ENCODE measurements at places on chromosomes 6 and 20.
A peak's percentile ranks its signal among the peaks of the same experiment; 100 is the strongest.

- DNase-seq = no peak
Observed at GRCh38 chr20:40329321-40329720, 359.7 kb downstream of the MAFB start.

DNA sequence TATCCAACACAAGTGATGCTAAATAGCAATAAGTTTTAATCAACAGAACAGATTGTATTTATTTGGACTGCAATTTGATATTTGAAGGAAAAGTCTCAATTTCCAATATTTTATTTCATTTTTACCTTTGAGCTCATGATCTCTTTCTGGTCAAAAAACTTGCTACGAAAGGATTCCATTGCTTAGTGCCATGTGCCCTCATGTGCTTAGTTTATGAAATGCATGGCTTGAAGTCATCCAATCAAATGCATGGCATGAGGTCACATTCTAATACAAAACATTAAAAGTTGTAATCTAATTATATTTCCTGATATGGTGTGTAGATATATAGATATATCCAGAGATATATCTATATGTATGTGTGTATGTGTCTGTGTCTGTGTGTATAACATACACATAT is 321.2 kb upstream of the ADGRB3 start:
- DNase-seq = no peak

DNA sequence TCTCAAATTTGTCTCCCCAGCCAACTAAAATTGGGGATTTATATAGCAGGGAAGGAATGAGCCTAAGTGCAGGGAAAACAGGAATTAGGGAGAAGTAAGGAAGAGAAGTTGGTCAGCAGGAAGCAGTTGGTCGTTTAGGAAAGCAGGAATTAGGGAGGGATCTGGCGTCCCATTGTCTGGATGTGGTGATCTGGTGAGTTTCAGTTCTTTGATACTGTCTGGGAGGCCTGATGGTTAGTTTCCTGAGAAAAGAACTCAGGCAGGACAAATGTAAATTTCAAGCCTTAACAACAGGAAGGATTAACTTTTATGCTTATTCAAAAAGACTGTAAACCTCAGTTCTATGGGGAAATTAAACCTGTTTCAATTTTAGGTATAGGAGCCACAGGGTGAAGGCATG is 116.2 kb upstream of the PRL start:
- no peak for DNase-seq

DNA sequence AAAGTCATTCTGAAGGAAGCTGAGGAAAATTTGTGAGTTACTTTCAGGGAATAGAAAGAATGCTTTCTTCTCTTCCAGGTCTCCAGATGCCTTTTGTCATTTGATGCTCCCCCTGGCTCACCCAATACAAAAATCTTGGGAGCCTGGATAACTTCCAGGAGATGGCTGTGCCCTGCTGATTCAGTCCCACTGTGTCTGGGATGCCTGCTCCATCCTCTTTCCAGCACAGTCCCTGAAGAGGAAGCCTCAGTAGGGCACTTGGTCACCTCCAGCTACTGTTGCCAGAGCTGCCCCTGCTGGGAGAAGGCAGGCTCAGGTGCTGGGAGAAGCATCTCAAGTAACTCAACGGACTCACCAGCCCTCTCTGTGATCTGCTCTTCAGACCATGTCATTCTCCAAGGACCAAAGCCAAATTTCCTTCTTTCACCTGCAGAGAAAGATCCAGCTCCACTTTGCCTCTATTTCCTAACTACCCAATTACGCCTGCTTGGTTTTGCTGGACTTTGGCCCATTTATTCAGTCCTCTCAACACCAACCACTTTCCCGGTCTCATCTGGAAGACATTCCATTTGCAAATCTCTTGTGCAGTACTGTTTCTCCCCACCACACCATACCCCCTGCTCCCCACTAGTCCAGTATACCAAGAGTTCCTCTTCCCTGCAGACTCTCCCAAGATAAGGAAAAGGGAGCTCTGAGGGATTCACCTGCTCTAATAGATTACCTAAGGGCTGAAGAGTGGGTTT is 53.3 kb downstream of the SLC23A2 start:
- no peak for DNase-seq

GRCh38 chr6:4128748-4129147 is 6.6 kb downstream of the ECI2 start:
- no peak for DNase-seq

GRCh38 chr20:42097741-42098140 is 479.6 kb upstream of the CHD6 start:
- DNase-seq = no peak

DNA sequence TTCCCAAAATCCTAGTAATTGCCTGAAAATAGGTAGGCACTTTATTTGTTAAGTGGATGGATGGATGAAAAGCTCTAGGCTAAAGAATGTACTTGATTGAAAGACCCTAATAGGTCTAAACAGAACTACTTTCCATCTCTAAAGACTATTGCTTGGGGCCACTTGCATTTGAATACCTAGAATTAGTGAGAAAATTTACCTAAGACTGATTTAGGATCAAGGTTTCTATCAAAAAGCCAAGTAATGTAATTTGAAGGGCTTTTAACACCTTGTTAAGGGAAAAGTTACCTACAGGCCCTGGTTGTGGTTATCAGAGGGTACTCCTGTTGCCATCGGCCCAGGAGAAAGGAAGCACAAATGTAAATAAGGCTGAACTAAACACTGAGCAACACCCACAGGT is 580.7 kb downstream of the LMBRD1 start:
- no peak for DNase-seq

- DNase-seq = no peak
Observed at GRCh38 chr6:35893246-35893645, 27.7 kb downstream of the SRPK1 start.

- DNase-seq = no peak
Observed at GRCh38 chr20:54468082-54468481, 7.3 kb upstream of the DOK5 start.

DNA sequence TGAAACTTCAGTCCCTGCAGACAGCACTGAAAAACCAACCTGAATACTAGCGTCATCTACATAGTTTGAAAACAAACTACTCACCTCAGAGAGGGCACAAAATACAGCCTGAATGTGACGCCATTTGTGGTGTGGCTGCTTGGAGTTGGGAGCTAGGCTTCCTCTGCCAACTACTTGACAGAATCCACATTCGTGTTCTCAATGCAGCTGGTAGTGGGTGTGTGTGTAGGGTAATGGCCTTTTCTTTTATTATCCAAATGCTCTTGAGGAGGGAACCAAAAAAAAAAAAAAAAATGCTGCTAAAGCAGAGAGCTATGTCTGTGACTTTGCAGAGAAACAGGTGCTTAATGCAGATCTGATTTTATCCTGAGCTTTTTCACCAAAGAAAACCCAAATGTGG is 207.8 kb downstream of the OTOR start:
- no peak for DNase-seq

GRCh38 chr6:142195862-142196541 is 48.9 kb downstream of the VTA1 start:
- DNase-seq = no peak

GRCh38 chr6:39227476-39227875 is 1.8 kb downstream of the KCNK5 start:
- no peak for DNase-seq

DNA sequence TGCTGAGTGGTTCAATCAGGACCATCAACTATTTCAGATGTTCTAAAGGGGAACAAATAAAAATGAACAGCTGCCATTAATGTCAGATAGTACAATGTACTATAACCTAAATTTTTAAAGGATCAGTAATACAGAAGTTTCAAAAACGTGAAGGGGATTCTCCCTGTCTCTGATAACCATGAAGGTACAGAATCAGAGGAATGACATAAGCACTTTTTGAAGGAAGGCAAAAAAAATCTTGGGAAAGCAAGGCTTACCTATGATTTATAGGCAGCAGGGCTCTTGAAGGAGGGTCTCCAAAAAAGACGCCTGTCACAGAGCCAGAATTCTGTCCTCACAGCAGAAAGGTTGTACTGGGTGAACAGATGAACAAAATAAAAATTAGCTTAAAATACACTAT is 20.1 kb downstream of the DEK start:
- DNase-seq = no peak

DNA sequence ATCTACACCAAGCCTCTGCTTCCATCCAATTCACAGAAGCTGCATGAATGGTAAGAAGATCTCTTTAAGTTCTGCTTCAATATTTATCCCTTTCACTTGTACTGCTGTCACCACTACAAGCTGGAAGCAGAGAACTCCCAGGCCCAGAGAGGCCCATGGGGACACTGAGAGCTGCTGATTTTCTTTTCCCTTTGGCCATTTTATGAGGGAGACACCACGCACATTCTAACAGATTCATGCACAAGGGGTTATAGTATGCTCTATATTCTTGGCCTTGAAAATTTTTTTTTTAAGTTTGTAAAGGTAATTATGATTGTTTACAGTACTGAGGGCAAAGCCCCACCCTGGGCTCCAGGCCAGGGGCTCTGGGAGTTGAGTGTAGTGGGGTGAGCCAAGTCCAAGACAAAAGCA is 88.4 kb downstream of the MYB start:
- DNase-seq = no peak

GRCh38 chr6:28635547-28636158 is 110.0 kb downstream of the GPX5 start:
- DNase-seq = no peak

GRCh38 chr20:1300083-1300840 is 28.7 kb downstream of the SDCBP2 start:
- DNase-seq = no peak

- DNase-seq = no peak
Observed at GRCh38 chr20:44702776-44703175, 12.4 kb upstream of the CCN5 start.

- no peak for DNase-seq
Observed at GRCh38 chr6:134245041-134245440, 72.9 kb downstream of the SGK1 start.

- no peak for DNase-seq
Observed at GRCh38 chr20:14333721-14334120, 3.7 kb downstream of the FLRT3 start.

- DNase-seq = no peak
Observed at GRCh38 chr6:8657522-8657921, 222.2 kb upstream of the SLC35B3 start.

DNA sequence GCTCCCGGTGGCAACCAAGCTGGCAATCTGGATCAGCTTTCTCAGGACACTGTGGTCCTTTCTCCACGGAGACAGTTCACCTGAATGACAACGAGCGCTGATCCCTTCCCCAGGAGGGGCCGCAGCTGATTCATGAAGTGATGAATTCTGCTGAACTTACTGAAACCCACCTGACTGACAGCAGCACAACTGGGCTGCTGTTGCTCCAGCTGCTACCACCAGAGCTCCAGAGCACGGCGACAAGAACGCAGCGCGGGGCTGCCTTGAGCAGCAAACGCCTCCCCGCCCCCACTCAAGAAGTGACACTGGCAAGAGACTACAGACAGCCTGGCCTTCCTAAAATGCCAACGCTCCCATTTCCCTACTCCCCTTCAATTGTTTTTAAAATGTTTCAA is 10.0 kb downstream of the PXDC1 start:
- no peak for DNase-seq

DNA sequence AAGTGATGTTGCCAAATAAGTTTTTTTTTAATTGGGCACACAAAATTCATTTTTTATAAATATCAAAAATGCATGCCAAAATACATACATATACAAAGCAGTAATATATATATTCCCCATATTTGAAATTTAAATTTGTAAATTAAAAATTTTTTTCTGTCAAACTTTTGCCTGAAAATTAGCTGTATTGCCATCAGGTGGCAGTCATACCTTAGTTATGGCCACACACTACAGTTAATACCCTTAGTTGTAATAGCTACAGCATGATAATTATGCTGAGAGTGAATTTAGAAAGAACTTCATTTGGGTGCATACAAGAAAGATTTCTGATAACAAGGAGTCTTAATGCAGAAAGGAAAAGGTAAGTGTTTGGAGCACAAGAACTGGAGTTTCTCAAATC is 46.2 kb upstream of the SDHAF4 start:
- DNase-seq = peak; percentile 2

- no peak for DNase-seq
Observed at GRCh38 chr20:32450484-32451061, 92.4 kb downstream of the ASXL1 start.

DNA sequence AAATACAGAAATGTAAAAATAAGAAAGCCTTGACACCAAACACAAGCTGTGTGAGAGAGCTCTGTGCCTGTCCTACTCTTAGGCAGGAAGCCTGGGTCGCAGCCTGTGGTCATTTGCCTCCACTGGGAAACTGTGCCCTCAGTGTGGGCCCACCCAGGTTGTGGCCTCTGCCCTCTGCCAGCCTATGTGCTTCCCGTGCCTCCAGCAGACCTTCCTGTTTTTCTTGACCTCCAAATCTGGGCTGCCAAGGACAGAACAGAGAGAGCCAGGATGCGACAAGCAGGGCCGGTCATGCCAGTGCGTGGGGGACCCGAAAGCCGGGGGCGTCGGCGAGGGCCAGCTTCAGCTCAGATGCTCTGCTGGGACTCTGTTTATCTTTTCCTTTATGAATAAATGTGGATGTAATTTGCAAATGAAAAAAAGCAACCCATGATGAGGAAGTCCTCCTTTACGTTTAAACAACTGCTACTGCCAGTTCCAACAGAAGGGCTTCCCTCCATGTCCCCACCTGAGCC is 189.2 kb upstream of the EXOC2 start:
- DNase-seq = no peak

DNA sequence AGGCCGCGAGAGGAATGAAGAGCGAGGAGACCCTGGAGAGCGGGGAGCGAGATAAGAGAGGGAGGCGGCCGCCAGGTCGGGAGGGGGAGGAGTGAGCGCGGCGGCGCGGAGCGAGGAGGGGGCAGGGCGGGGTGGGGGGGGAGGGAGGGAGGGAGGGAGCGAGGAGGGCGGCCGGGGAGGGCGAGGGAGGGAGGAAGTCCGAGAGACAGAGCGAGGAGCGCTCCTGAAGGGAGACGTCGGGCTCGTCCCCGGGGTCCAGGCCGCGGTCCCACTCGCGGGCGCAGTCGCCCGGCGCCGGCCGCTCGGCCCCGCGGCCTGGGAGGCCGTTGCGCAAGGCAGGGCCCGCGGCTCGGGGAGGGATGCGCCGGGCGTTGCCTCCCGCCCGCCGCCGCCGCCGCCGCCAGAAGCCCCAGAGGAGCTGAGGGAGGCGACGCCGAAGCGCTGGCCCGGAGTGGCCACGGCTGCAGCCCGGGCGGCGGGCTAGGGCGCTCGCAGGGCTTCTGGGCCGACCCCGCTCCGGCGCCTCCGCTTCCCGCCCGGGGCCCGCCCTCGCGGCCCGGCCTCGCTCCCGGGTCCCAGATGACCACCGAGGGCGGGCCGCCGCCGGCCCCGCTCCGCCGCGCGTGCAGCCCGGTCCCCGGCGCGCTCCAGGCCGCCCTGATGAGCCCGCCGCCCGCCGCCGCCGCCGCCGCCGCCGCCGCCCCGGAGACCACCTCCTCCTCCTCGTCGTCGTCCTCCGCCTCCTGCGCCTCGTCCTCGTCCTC is at the start of gene FOXF2:
TSS of gene FOXF2 (plus strand) at position 208 of the 764 bp plus-strand sequence. CDS start at position 580, 372 bp downstream.
- DNase-seq = no peak

GRCh38 chr6:134533991-134534390 is 216.1 kb upstream of the SGK1 start:
- DNase-seq = no peak

DNA sequence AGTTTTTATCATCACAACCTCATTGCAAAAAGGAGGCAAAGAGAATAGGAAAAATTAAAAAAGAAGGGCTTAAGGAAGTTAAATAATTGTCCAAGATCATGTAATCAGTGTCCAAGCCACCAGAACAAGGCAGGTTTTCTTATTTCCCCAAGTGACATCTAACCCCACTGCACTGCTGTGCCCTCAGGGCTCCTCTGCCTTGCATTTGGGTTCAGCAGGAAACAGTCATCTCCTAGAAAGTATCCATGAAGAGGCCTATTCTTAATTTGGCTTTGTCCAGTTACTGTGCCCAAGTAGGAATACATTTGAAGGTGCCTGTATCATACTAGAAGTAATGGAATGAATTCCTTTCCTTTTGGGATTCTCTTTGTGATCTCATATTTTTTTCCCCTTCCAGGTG is 10.5 kb downstream of the TMEM14A start:
- no peak for DNase-seq

- no peak for DNase-seq
Observed at GRCh38 chr6:35620706-35621105, 68.0 kb downstream of the FKBP5 start.

Measured in NCI-H2081 treated with DMSO at 0.1 percent for 48 hours (cell line).